CD8-positive, alpha-beta memory T cell (primary cell): ENCODE measurements at places on chromosomes 2 and 18.
A peak's percentile ranks its signal among the peaks of the same experiment; 100 is the strongest.

DNA sequence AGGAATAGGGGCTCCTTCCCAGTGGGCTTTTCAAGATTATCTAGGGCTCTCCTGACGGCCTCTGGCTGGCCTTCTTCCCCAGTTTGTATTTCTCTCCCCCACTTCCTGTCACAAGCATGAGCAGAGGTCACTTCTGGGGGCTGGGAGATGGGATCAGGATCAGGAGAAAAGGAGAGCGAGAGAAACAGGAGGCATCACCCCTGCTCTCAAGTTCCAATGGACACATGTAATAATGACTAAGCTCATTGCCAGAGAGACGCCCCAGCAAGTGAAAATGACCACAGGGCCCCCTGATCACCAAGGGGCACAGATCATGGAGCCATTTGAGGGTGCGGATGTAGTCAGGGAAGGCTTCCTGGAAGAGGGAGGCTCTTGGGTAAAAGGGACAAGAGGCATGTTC, 92.1 kb downstream of the SMAD7 start:
- no peak for DNase-seq

DNA sequence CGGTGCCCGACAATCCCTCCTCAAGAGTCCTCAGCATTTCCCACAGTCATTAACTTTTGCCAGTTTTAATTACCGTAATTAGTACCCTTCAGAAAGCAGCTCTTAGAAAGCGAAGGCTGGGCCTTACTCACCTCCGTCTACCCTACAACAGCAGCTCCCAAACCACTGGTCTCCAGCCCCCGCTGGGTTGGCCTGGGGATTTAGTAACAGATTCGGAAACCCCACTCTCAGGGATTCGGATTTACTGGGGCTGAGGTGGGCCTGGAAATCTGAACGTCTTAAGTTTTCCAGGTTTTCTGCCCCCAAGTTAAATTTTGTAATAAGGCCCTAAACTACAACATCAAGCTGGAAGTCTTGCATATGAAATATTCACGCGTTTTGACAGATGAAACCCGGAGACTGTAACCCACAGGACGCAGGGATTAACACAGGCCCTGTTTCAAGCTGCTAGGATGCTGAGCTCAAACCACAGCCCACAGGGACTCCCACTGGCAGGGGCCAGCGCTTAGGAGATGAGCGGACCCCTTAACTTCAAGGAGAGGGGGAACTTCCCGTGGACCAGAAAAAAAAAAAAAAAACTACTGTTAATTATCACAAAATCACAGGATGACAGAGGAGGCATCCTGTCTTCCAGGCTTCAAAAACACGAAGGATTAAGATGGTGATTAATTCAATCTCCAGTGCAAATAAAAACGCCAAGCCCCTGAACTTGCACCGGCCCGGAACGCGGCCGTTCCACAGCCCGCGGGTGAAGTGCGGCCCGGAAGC, 985 bp downstream of the ILKAP start:
- no peak for DNase-seq

DNA sequence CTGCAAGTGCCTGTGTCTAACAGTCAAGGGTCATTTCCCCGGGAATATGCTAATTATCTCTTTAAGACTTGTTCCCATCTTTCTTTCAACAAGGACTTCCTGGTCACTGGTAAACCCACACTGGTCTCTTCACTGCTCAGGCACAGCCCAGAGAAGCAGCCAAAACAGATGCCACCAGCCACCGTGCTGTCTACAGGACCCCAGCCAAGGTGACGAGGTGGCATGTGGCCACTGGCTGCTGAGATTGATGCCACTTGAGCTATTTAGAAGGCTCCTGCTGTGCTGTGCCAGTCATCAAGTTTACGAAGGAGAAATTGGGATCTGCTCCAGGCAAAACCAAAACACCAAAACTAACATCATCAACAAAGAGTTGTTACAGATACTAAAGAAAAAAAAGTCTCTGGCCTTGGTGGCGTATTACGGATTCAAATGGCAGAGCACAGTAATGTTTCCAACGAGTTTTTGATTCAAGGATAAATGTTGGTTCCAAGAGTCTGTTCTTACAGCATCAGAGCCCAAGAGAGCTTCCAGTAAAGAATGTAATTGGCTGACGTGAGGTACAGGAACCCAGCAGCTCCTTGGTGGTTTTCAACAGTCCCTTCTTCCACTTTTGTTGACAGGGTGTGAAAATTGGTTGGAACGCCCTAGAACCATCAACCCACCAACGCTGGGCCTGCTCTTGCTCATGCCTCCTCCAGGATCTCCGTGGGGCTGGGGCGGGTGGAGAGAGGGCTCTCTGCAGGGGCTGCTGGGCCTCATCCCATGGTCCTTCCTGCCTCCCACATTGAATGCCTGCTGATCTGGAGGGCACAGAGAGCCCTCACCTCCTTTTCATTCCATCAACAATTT, 63.7 kb upstream of the ZCCHC2 start:
- DNase-seq, result no peak

GRCh38 chr2:97733341-97734035, 20.1 kb downstream of the ZAP70 start:
- no peak for DNase-seq

DNA sequence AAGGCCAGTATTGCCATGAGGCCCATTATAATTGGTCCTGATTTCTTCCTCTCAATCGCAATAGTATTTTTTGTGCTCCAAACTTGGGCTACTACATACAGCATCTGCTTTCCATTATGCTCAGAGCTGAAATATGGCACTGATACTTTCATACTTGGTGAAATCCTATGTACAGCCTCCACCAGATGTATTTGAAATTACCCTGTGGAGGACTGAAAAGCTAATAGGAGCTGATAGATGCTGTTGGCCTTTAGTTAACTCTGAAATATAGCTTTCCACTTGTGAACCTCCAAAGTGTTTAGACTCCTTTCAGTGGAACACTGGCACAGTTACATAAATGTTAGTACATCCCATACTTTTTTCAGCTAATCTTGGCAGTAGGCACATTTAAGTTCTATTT, 205.7 kb downstream of the NEDD4L start:
- DNase-seq, result no peak

GRCh38 chr18:77092104-77093066, 40.2 kb downstream of the MBP start:
- no peak for DNase-seq

DNA sequence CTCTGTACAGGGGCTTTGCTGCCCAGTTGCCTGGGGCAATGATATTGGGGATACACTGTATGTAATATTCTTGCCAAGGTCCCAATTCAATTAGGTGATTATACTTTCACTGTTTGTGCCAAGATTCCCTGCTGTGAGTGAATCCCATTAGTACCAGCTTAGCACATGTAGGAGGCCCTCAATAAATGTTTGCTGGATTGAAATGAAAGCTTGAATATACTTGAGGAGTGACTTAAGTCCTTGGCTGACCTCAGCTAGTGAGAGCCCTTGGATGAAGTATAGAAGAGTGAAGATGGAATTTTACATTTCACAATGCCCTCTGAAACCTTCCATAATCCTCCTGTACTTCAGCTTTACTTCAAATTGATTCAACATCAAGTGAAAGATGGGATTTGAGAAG, 102.9 kb downstream of the GATA6 start:
- DNase-seq, result no peak

GRCh38 chr18:10290638-10291235, 163.7 kb upstream of the APCDD1 start:
- DNase-seq, result no peak

- DNase-seq, result no peak
Observed at GRCh38 chr2:18645315-18645714, 55.9 kb upstream of the NT5C1B start.

- DNase-seq, result no peak
Observed at GRCh38 chr2:233037078-233037477, 4.6 kb downstream of the NEU2 start.

DNA sequence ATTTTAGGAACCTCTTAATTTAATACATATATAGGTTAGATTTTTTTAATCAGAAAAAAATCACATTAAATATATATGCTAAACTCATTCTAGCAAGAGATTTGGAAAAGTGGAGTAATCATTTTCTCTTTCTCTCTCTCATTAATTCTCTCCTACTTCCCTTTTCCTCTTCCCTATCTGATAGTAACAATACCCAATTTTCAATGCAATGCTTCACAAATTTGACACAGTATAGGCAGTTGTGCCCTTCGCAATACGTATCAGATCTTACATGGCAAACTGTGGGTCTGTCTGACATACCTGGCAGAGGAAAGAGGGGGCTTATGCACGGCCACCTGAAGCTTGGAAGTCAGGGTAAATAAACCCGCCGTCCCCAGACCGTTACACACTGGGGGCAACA, 444.3 kb downstream of the NBAS start:
- no peak for DNase-seq

DNA sequence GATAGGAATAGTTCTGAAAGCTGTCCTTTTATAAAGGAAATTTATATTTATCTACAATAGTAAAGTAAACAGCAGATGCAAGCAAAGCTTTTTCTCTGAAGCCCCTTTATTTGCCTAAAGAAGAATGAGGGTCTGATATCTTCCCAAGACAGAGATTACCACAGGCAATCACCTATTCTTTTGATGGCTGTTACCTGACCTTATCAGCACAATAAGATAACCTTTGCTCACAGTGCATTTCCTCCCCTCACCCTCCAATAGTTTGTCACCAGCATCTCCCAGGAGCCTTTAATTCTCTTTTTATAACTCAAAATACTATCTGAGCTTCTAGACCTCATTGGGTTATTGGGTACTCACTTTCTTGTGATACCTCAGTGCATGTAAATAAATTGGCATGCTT, 6.5 kb upstream of the CFAP221 start:
- DNase-seq, result no peak

- peak; percentile 58 for DNase-seq
Observed at GRCh38 chr2:197268786-197269584, 41.6 kb downstream of the ANKRD44 start.

DNA sequence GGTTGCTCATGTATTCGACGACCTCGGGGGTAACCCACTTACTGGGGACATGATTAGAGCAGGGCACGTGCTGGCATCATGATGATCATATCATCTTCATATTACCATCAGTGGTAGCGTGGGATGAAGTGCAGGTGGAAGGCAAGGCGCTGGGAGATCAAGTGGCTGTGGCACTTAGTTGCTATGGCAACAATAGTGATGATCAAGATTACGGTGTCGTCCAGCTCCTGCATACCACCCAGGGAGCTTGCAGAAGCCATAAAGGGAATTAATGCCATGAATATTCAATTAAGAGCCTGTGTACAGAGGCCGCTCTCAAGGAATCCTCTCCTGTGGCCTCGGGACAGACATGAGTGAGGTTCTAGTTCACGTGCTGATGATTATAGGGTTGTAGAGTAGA, 237.2 kb upstream of the COPS8 start:
- no peak for DNase-seq

DNA sequence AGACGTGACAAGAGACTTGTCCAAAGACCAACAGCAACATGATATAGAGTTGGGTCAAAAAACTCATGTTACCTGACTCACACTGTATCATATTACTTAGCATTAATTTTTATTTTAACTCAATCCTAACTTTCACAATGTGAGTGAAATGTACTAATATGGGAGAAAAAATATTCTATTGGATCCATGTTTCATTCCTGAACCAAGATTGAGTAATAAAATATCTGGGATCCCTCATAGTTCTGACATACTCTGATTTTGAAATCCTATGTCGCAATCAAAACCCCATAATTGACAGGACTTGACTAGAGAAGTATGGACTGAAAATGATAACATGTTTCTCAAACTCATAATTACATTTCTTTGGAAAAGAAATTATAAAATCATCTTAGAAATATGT, 190.4 kb downstream of the RIT2 start:
- no peak for DNase-seq

DNA sequence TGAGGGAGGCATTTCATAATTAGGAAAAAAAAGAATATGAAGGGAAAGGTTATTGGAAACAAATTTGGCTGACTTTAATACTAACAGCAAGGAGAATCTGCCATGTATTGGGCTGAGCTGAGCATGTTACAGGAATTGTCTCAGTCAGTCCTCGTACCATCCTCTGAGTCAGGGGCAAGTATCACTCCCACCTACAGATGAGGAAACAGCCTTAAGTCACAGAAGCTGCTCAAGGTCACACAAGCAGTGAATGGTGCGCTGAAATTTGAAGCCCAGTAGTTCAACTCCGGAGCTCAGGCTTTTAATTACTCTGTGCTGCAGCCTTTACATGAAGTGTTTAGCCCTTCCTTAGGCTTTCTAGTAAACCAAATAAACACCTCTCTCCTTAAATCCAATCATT, 17.3 kb downstream of the PROKR1 start:
- DNase-seq, result no peak

DNA sequence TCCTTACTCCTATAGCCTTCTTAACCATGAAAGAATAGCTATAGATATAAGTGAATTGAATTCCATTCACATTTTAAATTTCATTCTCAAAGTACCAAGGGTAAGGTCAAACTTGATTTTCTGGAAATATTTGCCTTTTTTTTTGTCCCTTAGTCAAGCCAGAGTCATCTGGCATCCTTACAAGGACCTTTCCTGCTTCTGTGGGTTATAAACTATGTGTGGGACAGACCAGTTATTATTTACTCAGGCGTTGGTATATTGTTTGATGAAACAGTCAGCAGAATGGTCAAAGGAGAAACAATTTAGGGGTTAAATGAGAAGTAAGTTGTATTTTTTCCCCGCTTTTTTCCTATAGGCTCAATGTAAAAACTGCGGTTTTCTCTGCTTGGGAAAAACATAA, 1103.2 kb upstream of the ZEB2 start:
- no peak for DNase-seq

- DNase-seq, result peak; percentile 68
Observed at GRCh38 chr2:42101206-42102023, 53.6 kb downstream of the PKDCC start.

DNA sequence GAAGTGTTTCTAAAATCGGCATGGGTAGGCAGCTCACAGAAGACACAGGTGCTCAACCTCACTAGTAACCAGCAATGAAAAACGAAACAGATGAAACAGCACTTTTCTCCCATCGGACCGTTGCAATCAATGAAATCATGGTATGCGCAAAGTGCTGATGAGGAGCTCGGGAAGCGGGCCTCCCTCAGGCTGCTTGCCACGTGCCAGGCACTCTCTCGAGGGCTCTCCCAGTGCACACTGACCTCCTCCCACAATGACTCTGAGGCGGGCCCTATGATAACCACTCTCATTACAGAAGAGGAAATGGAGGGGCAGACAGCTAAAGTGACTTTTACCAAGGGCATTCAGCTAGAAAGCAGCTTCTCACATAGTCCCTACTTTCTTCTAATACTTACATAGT, 3.8 kb upstream of the ANKRD23 start:
- no peak for DNase-seq

- DNase-seq, result no peak
Observed at GRCh38 chr2:150008901-150009300, 421.3 kb upstream of the MMADHC start.

GRCh38 chr2:207766697-207767460, 2.8 kb downstream of the FZD5 start:
- no peak for DNase-seq

GRCh38 chr2:233287871-233288270, 19.7 kb upstream of the SAG start:
- no peak for DNase-seq
